ENCODE measurements at places on chromosomes 11 and 22.

- DNase-seq = no peak
- no peaks in the 10 kb centered on the region for H3K4me1 ChIP-seq
- H3K27ac ChIP-seq = no peak overlapping the region
- H3K36me3 ChIP-seq = no peaks in the 10 kb centered on the region
These were observed 426.8 kb downstream of the TBC1D22A start for GRCh38 chr22:47189056-47189916.

DNA sequence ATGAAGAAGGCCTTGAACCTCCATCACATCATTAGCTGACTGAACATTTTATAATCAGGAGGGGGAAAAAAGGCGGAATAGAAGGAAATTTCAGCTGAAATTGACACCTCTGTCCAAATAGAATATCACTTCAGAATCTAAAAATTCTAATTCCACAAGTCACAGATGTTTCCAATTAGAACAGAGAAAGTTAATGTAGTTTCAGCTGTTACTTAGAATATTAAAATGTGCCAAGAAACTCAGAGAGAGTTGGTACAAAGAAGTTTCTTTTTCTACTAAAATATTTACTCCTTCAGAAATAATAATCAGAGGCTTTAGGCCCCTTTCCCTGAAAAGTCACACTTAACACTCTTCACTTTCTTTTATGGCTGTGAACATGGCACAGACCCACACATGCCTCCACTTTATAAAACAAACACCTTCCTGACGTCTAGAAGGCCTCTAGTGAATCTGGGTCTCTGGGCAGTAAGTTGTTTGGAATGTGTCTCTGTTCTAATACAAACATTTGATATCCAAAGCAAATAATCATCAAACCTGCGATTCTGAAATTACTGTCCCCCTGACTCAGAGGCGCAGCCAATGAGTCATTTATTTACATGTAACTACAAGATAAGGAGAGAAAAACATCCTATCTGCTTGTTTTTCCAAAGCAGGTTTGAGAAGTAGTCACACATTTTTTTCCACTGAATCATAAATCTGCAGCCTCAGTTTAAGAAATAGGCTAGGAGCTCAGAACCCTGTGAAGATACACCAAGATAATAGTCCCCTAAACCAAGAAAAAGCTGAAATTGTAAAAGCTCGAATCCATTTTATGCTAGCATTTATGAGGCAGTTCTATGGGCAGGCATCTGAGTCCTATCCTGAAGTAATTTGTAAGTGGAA, 148.4 kb downstream of the ME3 start:
- H3K27me3 ChIP-seq = peaks cover 8% of the 10 kb centered on the region
- DNase-seq = no peak

- DNase-seq = no peak
- H3K36me3 ChIP-seq = no peaks in the 10 kb centered on the region
- H3K27me3 ChIP-seq = no peaks in the 10 kb centered on the region
- H3K4me3 ChIP-seq = no peak overlapping the region
These were observed 209.5 kb downstream of the CASP12 start for GRCh38 chr11:104688731-104689130.

DNA sequence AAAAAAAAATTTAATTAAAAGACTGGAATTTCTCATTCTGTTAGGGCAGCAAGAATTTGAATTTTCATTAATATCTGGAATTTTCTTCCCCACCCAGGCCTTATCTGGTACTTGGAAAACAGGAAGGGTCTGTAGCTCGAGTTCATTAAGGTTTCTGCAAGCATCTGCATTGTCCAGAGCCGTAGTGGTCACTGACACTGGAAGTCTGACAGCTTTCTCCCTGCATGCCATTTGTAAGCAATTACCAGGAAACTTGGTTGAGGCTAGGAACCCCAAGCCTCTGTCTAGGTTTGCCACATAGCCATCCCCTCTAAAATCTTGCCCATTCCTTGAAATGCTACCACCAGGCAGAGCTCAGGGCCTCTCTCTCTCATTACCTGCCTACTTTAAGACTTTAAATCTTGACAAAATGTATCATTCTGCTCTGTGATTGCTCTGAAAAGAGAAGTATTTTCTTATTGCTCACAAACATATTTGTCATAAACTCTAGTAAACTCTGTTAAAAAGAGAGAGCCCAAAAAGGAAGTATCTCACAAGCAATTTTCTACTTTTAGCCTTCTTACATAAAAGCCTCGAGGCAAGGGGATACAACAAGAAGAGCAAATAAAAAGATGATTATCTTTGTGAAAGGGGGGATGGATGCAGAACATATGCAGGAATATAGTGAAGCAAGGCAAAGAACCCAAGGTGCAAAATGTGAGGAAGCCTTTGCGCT, 5.5 kb upstream of the PGM2L1 start:
- H3K4me3 ChIP-seq = no peak overlapping the region
- H3K27me3 ChIP-seq = peaks cover 43% of the 10 kb centered on the region
- H3K4me1 ChIP-seq = peaks cover 7% of the 10 kb centered on the region
- H3K27ac ChIP-seq = no peak overlapping the region
- no peak for DNase-seq
- H3K36me3 ChIP-seq = no peaks in the 10 kb centered on the region

GRCh38 chr22:19509191-19509590, 15.0 kb downstream of the CLDN5 start:
- H3K27me3 ChIP-seq = no peaks in the 10 kb centered on the region
- peaks cover 12% of the 10 kb centered on the region for H3K4me1 ChIP-seq
- H3K36me3 ChIP-seq = peaks cover 28% of the 10 kb centered on the region
- H3K4me3 ChIP-seq = no peak overlapping the region
- no peak overlapping the region for H3K27ac ChIP-seq

Measured in nephron progenitor cell (in vitro differentiated cells).